ENCODE measurements at places on chromosomes 11 and 22.

- no peak for DNase-seq
Observed at GRCh38 chr11:72024069-72024754, 25.5 kb downstream of the IL18BP start.

GRCh38 chr11:111598559-111598958 is 3.7 kb upstream of the SIK2 start:
- no peak for DNase-seq

DNA sequence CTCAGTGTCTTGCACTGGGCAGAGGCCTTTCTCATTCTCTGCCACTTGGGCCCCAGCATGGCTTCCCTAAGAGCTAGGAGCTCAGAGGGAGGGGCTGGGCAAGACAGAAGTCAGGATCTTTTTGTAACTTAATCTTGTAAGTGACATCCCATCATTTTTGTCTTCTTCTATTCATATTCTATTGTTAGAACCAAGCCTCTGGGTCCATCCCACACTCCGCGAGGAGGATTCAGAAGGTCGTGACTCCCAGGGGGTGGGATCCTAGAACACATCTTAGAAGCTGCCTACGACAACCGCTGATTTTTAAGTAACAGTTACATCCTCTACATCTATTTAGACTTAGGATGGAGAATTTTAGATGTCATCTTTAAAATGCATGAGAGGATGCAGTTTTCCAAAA is 1.5 kb upstream of the IL17RA start:
- DNase-seq, result no peak

- DNase-seq, result no peak
Observed at GRCh38 chr22:19735665-19736510, 12.5 kb downstream of the GP1BB start.

- no peak for DNase-seq
Observed at GRCh38 chr11:41613326-41613725, 153.9 kb upstream of the LRRC4C start.

DNA sequence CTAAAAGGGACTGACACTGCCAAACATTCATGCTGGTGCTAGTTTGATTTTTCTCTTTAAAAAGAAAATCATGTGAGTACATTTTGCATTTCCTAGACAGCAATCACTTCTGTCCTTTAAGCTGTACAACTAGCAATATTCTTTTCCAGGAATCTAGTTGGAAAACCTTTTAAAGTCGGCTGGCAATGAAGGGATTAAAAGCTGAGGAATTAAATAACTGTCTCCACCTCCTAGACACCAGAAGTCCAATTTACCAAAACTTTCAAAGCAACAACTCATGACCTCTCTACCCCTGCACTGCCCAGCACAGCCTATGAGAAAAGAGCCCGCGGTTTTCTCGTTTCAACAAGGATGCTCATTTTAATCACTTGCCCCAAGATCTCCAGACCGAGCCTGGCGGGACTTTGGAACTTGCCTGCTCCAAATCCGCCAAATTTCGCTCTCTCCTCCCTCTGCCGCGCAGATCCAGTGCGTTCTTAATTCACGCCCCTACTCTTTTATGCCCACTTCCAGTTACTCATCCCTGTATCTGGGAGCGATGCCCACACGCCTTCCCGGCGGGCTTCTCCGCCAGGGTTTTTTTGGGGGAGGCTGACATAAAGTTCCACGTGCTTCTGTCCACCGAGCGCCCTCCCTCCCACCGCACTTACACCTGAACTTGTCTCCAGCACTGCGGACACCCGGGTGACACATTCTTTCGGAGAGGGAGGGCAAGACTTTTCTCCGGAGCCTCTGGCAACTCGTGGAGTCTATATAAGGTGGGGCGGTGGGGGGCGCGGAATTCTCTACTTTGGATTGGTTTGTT is 2.5 kb downstream of the MPPED2 start:
- no peak for DNase-seq

DNA sequence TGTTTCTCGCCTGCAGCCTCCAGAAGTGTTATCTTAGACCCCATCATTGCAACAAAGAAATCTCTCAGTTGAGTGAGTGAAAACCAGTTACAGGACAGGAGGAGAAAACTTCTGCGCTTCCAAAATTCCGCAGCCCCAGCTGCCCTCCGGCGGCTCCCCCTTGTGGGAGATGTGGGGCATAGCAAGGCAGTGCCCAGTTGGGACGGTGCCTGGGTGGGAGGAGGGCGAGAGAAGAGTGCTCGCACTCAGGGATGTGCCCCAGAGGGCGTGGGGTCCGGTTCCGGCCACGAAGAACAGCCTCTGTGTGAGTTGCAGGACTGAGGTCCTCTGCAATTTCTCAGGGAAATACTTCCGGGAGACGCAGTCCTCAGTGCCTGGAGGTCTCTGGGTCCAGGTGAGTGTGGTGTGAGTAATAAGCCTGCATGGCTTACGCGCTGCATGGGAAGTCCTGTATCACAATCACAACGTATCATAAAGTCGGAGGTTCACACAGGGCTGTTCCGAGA is 87.0 kb upstream of the BLID start:
- no peak for DNase-seq
